ENCODE measurements at places on chromosomes 2 and 18.

DNA sequence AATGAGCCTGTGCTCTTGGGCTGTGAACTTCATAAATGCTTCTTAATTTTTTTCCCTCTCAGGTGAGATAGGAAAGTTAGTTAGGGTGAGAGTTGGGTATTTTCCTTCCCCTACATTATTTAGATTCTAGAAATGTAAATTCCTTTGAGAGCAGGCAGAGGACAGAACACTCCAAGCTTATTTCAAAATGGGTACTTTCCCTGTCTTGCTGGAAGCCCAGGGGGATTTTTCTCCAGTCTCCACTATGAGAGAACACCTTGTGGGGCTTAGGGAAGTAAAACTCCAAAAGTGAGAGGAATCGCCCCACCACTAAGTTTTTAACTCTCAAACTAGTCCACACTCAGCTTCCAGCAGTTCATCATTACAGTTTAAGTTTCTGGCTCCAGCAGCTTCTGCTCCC is 253.2 kb upstream of the CTAGE1 start:
- no peak for DNase-seq

DNA sequence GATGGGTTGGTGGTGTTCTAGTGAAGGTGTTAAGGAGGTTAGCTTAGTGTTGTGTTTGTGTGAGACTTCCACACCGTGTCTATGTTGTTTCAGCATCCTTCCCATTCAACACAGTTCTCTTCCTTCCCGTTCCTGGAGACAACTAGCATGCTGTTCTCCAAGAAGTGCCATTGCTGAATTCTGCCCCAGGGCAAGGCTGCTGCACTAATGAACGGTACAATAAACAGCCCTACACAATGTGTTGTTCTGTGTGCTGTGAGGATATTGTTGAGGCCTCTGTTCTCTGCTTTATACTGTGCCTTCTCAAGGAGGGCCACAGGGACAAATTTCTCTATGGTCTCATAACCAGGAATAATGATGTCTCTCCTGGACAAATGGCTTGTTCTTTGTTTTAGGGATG is 39.8 kb upstream of the ZEB2 start:
- DNase-seq: no peak

DNA sequence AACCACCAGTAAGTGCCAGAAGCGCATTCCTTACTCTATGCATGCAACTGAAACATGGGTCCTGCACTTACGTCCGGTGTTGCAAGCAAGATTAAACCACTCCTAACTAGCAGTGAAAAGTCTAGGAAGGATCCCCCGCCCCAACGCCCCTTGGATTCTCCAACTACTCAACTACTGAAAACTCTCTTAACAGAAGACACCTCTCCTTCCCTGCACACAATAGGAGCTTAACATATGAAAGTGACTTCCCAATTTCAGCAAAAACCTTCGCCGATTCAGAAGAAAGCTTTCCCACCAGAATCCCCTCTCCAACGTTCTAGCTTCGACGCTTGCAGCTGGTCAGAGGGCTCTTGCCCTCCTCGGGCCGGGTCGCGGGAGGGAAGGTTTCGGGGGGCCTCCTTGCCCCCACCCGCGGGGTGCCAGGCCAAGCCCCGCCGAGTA is 578 bp downstream of the IWS1 start:
- DNase-seq: peak; percentile 15

DNA sequence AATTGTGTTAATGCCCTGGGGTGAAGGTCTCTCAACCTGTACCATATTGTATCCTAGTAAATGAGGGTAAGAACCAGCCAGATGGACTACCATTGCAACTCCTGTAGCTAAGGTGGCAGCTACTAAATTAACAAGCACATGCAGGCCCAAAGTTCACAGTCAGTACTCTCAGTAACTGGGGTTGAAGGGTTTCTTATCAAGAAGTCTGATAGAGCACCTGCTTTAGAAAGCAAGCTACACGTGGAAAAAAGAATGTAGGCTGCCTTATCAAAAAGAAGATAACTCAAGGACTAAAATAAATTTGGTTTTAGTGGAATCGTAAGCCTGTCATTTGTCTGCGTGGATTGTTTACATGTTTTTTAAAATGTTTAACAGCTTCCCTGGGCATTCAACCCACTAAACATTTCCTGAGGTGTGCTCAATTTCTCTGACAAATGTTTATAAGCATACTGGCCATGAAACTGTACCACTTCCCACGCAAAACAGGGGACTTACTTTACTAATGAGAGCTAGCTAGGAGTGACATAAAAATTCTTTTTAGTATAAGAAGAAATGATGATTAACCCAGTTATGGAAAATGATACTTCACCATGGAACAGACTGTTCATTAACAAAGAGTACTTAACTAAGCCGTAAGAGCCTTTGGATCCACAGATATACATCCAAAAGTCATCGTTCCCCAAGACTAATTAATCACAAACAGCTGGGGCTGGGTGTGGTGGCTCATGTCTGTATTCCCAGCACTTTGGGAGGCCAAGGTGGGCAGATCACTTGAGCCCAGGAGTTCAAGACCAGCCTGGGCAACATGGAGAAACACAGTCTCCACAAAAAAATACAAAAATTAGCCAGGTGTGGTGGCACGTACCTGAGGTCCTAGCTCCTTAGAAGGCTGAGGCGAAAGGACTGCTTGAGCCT is 36.5 kb downstream of the LPIN2 start:
- DNase-seq: no peak

- DNase-seq: no peak
These were observed 148.6 kb upstream of the KCNJ3 start for GRCh38 chr2:154549869-154550268.

DNA sequence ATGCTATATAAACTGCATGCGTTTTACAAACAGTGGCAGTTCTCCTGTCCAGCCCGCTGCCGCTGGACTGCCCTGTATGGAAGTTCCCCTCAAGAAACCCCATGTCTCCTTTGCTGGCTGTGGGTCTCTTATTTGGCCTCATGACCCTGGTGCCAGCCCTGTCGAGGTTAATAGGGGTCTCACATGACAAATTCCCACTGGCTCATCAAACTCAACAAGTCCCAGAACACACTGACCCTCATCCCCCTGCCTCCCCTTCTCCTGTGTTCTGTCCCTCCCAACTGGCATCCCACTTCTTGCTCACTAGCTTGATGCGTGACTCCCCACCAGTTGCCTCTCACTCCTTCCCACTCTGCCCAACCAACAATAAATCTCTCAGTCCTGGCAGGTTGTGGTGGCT is 137.6 kb upstream of the HS6ST1 start:
- DNase-seq: no peak

- DNase-seq: no peak
These were observed 81.3 kb downstream of the NFATC1 start for GRCh38 chr18:79476918-79477571.

GRCh38 chr2:217836901-217837491 is 165.8 kb downstream of the TNS1 start:
- DNase-seq: no peak

DNA sequence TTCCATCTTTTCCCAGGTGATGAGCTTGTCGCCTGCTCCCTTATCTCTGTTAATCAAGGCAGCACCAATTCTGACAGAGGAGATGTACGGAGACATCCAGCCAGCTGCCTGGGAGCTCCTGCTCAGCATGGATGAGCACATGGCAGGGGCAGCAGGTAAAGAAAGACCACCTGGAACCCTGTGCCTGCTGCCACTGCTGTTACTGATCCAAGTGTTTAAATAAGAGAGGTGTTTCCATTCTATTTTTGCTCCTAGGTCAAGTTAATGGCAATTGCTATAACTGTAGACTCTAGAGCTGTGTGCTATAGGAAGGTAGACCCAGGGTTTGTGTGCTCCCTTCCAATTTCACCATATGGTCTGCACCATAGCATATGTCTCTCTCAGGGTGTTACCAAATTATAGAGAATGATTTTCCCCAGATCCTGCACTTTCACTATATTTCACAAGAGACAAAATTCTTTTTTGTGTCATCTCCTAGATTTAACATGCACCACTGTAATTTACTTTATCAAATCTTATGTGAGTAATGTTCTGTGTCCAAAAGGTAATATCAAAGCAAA is 88.6 kb upstream of the RPE start:
- no peak for DNase-seq

- DNase-seq: no peak
These were observed 31.0 kb downstream of the CENPA start for GRCh38 chr2:26816893-26817292.

DNA sequence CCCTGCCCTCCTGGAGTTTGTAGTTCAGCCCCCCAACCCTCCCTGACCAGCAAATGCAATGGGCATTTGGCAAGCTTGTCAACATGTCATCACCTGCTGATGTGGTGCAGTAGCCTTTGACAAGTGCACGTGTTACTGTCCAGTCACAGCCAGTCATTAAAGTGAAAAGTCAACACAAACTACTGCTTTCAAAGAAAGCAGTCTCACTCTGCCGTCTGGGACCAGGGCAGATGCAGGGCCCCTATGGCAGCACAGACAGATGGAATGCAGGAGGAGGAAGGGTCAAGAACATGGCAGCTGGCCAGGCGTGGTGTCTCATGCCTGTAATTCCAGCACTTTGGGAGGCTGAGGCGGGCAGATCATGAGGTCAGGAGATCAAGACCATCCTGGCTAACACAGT is 222.4 kb upstream of the OSR1 start:
- no peak for DNase-seq

GRCh38 chr18:38900031-38900430 is 1334.4 kb upstream of the CELF4 start:
- DNase-seq: no peak

- DNase-seq: no peak
These were observed 30.0 kb upstream of the TOGARAM2 start for GRCh38 chr2:28950941-28951630.

GRCh38 chr18:12659904-12660605 is 2.1 kb upstream of the SPIRE1 start:
- DNase-seq: peak; percentile 69

- no peak for DNase-seq
These were observed 79.1 kb upstream of the KCNH7 start for GRCh38 chr2:162917626-162918025.

DNA sequence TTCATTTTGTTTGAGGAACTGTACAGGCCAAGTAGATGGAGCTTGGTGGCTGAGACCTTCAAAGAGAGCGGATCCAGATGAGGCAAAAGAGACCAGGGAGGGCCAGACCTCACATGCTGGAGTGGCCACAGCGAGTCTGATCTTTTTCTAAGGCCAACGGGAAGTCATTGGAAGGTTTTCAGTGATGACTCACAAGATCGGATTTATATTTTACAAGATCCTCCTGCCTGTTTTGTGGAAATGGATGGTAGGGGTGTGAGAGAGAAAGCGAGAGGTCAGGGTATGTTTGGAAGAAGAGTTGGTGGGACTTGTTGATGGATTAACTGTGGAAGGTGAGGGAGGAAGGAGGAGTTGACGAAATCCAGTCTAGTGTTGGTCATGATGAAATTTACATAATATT is 44.6 kb upstream of the TUBA3D start:
- DNase-seq: no peak

DNA sequence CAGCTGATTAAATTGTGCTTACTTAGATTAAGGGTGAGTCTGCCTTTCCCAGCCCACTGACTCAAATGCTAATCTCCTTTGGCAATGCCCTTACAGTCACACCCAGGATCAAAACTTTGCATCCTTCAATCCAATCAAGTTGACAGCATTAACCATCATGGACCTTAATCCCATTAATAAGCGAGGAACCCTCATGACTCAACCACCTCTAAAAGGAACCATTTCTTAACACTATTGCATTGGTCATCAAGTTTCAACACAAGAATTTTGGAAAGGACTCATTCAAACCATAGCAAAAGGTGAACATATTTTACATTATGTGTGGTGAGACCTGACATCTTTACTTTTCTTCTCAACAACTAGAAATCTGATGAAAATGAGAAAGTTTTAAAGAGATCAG is 187.0 kb downstream of the OSR1 start:
- no peak for DNase-seq

DNA sequence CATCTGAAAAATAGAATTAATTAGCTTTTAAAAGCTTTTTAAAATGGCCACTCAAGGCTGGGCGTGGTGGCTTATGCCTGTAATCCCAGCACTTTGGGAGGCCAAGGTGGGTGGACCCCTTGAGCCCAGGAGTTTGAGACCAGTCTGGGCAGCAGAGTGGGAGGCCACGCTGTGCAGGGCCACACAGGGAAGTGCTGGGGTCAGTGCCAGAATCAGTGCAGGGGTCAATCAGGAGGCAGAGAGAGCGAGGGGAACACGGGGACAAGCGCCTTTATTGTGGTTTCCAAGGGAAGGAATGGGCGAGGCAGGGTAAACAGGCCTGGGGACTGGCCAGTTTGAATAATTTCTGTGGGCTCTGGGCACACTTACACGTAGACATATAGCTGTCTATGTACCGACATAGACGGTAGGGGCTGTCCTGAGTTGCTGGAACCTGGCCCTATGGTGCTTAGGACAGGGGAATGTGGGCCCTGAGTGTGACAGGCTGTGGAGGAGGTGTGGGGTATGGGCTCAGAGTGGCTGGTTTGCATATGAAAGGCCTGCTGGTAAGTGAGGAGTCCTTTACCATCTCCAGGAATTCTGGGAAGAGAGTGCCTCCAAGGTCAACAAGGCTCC is 42.9 kb downstream of the DYSF start:
- no peak for DNase-seq

DNA sequence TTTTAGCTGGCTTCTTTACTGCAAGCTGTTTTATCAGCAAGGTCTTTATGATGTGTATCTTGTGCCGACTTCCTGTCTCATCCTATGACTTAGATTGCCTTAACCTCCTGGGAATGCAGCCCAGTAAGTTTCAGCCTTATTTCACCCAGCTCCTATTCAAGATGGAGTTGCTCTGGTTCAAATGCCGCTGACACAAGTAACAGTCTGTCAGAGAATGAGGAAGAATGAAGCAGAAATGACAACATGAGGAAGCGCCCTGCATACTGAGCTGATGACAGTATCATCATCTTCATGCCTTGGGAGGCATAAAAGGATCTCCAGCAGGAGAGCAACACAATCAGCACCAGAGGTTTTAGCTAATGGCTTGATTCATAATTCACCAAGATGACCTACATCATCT is 309.4 kb downstream of the NBAS start:
- DNase-seq: no peak

DNA sequence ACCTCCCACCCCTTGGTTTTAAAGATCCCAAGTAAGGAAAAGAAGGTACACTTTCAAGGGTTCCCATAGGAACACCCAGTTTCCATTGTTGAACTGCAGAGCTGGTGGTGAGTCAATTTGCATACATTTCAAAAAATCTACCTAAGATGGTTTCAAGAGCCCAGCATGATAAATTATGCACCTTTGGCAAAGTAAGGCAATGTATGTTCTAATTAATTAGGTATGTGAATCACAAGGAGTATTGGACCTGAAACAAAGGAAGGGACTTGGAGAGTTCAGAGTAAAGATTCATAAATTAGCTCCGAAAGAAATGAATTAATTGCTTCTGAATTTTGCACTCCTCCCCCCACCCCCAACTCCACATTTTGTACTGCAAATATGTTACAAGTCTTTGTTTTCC is 459.7 kb downstream of the LRATD1 start:
- DNase-seq: no peak

DNA sequence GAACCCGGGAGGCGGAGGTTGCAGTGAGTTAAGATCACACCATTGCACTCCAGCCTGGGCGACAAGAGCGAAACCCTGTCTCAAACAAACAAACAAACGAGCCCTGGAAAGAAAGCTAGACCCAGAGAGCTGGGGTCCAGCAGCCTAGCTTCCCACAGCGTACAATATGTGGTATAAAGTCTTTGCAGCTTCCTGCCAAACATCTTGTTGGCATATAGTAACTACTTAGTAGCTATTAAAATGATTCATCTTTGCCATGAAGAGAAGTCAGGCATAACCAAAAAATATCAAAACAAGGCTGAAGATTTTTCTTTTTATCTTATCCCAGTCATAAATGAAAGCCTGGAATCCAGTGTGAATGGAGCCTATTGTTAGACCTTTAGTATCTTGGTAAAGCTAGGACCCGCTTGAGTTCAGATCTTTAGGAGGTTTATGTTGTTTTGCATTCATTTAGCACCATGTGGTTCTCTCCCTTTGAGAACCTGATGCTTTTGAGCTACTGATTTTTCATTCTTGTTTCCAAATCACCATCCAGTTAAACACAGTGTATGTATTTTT is 139.7 kb upstream of the NOSTRIN start:
- no peak for DNase-seq
